NCI-H1048 (cell line): ENCODE measurements at places on chromosomes 6 and 20.

DNA sequence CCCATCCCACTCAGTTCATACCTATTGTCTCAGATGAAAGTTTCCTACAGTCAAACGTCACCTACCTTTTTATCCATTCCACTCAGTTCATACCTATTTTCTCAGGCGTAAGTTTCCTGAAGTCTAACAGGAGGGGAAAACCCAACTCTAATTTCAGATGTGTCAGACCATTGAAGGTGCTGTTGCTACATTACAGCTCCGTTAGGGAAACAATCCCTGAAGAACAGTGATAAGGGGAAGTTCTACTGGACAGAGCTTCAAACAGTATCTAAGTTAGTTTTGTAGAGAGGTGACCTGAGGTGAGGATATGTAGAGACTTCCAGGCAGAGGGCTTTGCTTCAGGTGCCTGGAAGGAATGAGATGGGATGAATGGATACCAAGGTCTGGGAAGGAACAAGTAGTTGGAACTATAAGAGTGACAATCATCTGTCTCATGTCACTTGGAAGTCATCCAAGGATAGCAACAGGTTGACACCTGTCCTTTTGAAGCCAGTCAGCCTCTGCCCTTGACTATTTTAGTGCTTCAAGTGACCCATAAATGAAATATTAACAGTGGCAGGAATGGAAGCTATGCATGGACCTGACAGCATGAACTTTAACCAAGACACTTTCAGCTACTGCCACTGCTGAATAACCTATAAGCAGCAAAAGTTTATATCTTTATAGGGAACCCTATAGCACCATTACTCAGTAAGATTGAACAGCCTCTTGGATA is 191.6 kb upstream of the MOCS1 start:
- DNase-seq: no peak

GRCh38 chr6:1031720-1032119 is 280.2 kb upstream of the FOXQ1 start:
- DNase-seq: no peak

DNA sequence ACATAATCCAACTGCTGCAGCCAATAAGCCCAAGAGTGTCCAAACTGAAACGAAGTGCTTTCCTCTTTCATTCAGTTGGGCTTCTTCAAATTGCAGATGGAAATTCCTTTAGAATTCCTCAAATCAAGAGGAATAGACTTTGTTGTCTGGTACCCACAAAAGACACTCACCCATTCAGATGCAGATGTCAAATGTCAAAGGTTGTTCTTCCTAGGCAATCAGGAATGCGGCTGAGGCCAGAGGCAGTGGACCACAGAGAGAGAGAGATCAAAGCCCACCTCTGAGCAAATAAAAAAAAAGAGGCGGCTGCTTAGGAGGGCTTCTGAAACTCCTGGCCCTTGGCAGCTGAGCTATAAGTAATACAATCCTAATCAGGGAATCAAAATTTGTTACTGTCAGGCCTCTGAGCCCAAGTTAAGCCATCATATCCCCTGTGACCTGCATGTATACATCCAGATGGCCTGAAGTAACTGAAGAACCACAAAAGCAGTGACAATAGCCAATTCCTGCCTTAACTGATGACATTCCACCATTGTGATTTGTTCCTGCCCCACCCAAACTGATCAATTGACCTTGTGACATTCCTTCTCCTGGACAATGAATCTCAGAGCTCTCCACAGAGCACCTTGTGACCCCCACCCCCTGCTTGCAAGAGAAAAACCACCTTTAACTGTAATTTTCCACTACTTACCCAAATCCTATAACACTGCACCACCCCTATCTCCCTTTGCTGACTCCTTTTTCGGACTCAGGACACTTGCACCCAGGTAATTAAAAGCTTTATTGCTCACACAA is 303.0 kb upstream of the GJE1 start:
- DNase-seq: no peak

DNA sequence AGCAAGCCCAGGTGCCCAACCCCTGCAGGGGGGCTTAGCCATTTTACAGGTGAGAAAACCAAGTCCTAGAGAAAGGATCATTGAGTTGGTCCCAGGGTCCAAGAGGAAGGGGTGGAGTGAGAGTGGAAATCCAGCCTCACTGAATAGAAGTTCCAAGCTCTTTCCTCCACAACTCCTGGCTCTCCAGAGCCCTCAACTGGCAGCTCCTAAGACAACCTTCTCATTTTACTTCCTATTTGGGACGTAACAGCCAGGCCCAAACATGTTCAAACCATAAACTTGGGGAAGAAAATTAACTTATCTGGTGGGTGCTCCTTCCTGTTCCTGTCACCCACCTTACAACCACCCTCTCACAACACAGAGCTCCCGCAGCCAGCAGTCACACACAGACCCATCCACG is 57.9 kb downstream of the PRND start:
- DNase-seq: no peak

DNA sequence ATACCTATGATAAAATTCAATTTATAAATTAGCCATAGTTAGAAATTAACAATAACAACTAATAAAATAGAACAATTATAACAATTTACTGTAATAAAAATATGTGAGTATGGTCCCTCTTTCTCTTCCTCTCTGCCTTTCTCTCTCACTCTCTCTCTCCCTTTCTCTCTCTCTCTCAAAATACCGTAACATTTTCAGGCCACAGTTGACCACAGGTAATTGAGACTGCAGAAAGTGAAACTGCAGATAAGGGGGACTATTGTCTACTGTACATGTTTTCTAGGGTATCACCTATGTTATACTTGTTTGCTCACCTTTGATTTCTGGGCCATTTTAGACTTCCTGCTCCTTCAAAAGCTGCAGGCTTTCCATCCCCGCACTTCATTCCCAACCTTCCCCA is 46.8 kb downstream of the LY86 start:
- DNase-seq: no peak

DNA sequence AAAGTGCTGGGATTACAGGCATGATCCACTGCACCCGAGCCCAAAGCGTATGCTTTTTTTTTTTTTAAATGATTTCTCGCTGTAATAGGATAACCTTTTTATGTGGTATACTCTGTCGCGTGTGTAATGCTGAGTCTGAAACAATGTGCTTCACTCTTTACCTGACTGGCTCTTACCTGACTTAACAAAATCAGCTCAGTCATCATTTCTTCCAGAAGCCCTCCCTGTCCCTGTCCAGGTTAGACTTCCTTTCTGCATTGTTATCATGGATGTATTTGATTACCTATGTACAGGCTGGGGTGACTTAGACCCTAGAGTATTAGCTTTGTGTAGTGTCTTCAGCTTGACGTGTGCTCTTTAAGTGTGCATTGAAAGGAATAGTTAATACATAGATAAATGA is 67.1 kb downstream of the NCOA7 start:
- DNase-seq: no peak

DNA sequence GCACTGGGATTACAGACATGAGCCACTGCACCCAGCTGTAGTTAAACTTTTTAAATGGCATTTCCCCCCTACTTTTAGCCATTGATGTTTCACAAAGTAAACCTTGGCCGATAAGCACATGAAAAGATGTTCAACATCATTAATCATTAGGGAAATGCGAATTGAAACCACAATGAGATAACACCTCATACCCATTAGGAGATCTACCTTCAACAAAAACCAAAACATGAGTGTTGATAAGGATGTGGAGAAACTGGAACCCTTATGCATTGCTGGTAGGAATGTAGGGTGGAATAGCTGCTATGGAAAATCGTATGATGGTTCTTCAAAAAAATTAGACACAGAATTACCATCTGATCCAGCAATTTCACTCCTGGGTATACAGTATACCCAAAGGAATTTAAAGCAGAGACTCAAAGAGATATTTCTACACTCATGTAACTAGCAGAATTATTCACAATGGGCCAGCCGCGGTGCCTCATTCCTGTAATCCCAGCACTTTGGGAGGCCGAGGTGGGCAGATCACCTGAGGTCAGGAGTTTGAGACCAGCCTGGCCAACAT is 286.5 kb upstream of the JARID2 start:
- no peak for DNase-seq

DNA sequence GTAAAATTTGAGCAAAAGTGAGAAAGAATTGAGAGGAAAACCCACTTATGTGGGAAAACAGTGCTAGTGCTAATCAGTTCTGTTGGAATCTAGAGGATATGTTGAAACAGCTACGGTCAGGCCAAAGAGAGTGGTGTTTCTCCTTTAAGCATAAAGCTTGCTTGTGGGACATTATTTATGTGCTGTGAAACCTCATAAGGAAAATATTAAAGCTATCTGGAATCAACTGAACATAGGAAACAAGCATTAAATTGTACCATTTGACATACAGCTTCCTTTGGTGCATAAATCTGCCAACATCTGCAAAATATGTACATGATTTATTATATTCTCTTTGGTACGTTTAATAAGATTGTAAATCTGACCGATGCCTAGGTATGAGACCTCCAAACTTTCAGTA is 182.5 kb upstream of the PDE10A start:
- DNase-seq: no peak
